ENCODE measurements at places on chromosomes 4 and X.
A peak's percentile ranks its signal among the peaks of the same experiment; 100 is the strongest.

- no peak for DNase-seq
Observed at GRCh38 chr4:117777721-117778120, 256.6 kb upstream of the NDST3 start.

GRCh38 chrX:141732031-141732430 is 33.5 kb upstream of the SPANXD start:
- peak; percentile 70 for DNase-seq

- DNase-seq = no peak
Observed at GRCh38 chrX:7552760-7553159, 290.2 kb upstream of the VCX start.

GRCh38 chrX:23012162-23012561 is 12.4 kb downstream of the DDX53 start:
- DNase-seq = no peak

GRCh38 chrX:14528629-14529289 is 577 bp upstream of the GLRA2 start:
- peak; percentile 28 for DNase-seq

- no peak for DNase-seq
Observed at GRCh38 chrX:10121787-10122186, 35.0 kb upstream of the CLCN4 start.

- DNase-seq = no peak
Observed at GRCh38 chr4:183284258-183284785, 35.8 kb downstream of the CLDN22 start.

DNA sequence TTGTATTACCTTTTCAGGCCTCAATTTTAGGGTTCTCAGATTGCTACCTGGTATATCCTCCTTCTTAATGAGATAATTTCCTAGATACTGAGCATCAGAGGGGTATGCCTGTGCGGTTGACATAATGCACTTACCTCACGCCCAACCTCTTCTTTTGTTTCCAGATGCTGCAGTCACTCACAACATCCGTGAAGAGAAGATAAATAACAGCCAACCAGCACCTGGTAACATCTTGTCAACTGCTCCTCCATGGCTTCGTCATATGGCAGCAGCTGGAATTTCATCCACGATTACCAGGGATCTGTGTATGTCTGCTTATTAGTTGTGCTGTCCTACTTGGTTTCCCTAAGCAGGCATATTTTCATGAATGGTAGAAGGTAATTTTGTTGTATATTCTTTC is 16.7 kb downstream of the SAGE1 start:
- no peak for DNase-seq

- no peak for DNase-seq
Observed at GRCh38 chrX:108148524-108148923, 56.9 kb downstream of the ATG4A start.

DNA sequence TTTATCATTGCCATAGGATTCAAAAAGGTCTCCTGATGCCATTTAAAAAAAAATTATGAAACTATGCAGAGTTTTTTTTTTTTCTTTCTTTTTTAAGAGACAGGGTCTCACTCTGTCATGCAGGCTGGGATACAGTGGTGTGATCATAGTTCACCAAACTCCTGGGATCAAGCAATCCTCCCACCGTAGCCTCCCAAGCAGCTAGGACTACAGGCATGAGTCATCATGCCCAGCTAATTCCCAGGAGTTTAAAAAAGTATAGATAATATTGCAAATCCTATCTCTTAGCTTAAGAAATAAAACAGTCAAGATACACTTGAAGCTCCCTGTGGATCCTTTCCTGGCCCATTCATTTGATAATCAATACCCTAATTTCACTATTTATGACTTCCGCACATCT is 58.6 kb upstream of the PRSS48 start:
- peak; percentile 59 for DNase-seq

DNA sequence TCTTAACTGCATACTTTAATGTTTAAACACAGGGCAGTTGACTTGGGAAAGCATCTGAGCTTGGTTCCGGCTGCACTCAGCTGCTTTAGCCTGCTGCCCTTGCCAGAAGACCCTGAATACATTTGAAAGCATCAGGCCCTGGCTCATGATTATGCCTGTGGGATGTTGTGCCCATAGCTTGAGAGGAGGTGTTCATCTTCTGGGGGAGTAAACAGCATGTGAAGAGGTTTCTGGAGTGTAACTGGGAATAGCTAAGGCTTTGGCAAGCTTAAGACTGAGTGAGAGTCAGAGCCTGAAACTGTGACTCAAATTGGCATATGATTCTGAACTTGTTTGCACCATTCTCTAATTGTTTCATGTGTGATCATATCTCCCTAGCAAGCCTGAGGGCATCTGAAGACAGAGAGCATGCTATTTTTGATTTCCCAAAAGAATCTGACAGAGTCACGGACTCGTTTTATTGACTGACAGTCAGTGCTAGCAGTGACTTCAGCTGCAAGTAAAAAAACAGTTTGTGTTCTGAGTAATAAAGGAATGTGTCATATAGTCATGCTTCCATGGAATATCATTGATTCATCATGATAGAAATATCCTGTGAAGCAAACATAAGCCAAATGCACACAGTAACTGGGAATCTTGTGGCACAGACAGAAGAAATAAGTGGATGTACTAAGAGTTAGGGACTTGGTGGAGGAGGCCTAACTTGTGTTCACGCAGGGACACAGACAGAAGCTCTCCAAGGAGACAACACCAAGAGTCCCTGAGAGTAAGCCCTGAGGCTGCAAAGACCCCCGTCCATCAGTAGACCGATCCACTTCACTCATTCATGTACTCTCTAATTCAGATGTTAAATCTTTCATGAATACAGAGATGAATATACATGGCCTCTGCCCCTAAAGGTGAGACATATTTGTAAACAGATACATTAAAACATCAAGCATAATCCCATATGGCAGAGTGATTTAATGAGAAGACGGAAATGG is 100.7 kb downstream of the SYNPO2 start:
- DNase-seq = peak; percentile 76

DNA sequence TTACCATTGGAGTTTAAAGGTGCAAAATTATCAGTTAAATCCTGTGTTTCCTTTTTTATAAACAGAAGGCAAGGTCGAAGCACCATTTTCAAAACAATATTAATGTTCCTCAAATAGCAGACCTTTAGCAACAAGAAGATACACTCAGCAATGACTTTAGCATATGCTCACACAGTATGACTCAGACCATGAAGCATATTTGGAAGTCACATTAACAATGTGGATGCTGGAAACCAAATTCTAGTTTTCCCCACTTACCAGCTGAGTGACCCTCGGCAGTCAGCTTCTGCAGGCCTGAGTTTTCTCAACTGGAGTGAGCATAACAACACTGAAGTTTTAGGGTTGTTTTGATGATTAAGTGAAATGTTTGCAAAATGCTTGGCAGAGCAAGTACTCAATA is 130.5 kb downstream of the ANK2 start:
- DNase-seq = no peak

GRCh38 chrX:114038358-114038757 is 545.5 kb upstream of the HTR2C start:
- no peak for DNase-seq

GRCh38 chr4:158722291-158722916 is 792 bp downstream of the PPID start:
- DNase-seq = peak; percentile 54

DNA sequence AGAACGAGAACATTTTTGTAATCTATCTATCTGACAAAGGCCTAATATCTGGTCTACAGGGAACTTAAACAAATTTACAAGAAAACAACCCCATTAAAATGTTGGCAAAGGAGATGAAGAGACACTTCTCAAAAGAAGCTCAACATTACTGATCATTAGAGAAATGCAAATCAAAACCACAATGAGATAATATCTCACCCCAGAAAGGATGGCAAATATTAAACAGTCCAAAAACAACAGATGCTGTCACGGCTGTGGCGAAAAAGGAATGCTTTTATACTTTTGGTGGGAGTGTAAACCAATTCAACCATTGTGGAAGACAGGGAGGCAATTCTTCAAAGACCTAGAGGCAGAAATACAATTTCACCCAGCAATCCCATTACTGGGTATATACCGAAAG is 2284.8 kb downstream of the ARAP2 start:
- peak; percentile 7 for DNase-seq

DNA sequence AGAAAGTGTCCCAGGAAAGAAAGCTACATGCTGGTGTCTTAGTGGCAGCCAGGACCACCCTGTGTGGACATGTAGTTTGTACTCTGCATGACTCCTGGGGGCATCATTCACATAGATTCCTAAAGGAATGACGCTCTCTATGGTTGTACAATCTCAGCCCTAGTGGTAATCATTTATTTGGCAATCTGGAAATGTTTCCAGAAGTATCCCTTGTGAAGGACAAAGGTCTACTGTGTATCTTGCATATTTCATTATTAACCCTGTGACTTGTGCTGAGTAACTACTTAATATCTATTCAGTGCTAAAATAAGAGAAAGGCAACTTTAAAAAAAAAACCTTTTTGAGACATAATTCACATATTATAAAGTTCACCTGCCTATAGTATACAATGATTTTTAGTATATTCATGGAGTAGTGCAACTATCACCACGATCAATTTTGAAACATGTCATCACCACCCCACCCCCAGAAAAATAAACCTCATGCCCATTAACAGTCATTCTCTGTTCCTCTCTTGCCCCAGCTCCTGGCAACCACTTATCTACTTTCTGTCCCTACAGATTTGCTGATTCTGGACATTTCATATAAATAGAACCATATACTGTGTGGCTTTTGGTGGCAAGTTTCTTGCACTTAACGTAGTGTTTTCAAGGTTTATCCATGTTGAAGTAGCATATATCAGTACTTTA is 51.7 kb downstream of the SHROOM3 start:
- no peak for DNase-seq

- DNase-seq = no peak
Observed at GRCh38 chrX:143363419-143363818, 153.9 kb downstream of the SPANXN3 start.

DNA sequence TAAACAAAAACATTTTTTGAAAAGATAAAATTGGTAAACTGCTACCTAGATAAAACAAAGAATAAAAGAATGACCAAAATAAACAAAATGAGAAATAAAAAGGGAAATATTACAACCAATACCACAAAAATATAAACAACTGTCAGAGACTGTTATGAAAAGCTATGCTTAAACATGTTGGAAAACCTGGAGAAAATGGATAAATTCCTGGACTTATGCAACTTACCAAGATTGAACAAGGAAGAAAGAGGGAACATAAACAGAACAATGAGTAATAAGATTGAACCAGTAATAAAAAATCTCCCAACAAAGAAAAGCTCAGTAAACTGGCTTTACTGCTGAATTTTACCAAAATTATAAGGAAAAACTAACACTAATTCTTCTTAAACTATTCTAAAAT is 518.7 kb downstream of the GRXCR1 start:
- peak; percentile 29 for DNase-seq

DNA sequence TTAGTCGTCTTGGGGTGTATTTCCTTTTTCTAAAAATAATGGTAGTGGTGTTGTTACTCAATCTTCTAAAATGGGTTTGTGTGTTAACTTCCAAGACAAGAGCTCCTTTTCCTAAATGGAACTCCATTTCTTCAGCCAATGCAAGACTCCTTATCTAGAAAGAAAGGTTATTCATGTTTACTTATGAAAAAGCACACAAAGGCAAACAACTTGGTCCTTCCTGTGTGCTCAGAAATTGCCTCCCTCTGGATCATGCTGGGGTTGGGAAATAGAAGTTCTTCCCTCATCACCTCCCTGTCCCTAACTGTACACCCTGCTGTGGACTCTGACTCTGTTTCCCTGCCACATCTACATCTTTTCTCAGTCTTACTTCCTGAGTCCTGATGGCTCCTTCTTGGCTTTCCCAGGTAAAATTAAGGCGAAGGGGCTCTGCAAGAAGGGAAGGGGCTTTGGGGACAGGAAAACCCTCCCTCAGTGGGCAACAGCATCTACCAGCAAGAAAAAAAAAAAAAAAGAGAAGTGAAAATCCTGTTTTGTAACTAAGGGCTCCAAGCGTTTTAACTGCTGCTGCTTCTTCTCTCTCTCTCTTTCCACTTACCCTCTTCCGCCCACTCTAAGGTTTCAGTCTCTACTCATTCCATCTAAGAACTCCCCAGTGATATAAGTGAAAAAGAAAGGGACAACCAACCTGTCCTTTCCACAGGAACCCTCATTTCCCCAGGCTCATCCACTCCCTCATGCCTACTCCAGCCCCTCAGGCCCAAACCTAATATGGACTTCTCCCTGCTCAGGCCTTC is 19.8 kb upstream of the TASL start:
- DNase-seq = no peak

DNA sequence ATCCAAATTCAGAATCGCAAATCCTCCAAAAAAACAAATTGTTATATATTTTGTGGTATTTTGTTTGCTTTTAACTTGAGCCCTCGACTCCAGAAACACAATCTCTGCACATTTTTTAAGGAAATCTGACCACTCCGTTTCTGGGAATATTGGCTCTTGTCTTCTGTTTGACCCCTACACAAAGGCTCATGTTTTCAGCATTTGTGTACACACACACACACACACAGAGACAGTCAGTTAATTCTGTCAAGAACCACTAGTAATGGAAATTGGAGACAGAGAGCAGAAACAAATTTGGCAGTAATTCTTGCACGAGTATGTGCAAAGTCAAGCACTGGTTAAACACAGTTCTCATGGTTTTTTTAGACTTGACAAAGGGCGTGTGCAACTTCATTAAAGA is 115.4 kb downstream of the AFAP1 start:
- DNase-seq = peak; percentile 62

DNA sequence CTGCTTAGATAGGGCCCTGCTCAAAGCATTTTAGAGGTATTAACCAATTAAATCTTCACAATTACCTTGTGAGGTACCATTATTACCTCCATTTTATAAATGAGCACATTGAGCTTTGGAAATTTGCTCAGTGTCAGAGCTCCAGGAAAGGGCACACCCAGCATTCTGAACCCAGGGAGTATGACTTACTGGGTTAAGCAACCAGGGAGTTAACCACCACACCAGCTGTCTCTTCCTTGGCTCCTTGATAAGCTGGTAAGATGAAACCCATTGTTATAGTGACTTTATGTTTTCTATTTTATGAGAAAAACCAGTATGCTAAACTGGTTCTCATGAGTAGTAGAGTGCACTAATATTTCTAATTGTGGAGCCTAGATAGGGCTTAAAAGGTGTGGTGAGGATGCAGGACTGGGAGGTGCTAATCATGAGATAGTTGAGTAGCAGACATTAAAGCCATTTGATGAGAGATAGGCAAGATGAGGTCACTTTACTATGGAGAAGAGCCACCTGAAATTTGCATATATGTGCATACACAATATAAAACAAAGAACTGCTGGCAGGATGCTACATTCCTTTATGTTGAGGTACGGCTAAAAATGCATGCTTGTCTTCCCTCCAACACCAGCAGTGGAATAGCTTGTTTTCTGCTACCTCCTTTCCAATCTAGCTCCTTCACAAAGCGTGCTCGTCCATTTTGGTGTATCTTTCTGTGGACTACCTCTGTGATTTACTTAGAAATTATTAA is 556.1 kb downstream of the SPRY1 start:
- peak; percentile 52 for DNase-seq

DNA sequence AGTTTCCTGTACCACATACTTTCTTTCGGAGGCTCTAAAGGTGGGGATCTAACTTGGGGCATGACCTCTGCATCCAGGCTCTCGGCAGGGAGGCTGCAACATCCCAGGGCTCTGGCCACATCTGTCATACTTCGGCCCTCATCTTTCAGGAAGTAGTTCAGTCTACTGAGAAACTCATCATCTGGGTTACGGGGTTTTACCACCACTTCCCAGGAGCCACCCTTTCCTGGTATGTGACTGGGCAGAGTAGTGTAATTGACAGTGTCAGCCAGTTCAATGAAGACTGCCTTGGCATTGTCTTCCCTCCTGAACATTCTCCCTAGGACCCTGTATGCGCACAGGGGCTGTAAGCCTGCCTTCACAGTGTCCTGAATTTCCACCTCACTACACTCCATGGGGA is 2.8 kb downstream of the PNMA5 start:
- DNase-seq = no peak
